ENCODE measurements at places on chromosomes 12 and 14.
A peak's percentile ranks its signal among the peaks of the same experiment; 100 is the strongest.

DNA sequence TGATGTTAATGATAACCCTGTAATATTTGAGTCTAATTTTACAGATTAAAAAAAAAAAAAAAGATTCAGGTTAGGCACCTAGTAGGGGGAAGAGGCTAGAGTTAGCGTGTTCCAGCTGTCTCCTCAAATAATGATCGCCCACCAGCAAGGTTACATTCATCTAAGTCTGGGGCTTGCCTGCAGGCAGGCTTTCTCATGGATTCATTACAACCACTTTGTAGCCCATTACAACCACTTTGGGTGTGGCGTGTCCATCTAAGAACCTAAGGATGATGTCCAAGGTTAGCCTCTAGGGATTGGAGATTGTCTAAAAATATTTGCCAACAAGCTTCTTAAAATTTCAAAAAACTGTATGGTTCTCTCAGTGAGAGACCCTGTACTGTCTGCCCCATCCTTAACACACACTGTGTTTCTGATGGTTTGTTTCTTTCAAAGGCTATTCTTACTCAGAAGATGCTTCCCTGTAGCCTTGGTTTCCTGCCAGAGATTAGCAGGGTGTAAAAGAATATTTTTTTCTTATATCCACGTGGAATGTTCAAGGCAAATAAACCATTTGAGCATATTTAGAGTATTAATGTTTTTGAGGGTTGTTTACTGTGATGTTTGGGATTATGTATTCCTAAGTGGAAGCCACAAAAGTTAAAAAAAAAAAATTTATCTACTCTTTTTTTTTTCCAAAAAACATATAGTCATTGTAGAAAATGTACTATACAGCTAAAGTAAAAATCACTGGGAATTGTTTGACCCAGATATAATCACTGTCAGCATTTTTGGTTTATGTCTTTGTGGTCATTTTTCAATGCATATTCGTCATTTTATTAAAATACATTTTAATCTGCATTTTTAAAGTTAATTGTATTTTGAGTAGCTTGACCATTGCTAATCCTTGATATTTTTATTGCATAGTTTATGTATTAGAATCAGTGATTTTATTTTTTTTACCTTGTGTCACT, 1.7 kb downstream of the DYNC1H1 start:
- H3K27ac ChIP-seq: peak overlapping the region; percentile 100
- DNase-seq: no peak
- peaks cover 64% of the 10 kb centered on the region for H3K4me1 ChIP-seq
- H3K36me3 ChIP-seq: no peaks in the 10 kb centered on the region

GRCh38 chr12:92185052-92185451, 39.4 kb upstream of the BTG1 start:
- H3K36me3 ChIP-seq: no peaks in the 10 kb centered on the region
- no peak overlapping the region for H3K4me3 ChIP-seq
- H3K4me1 ChIP-seq: no peaks in the 10 kb centered on the region
- no peaks in the 10 kb centered on the region for H3K27me3 ChIP-seq

GRCh38 chr12:109462868-109463692, 14.0 kb downstream of the KCTD10 start:
- H3K4me3 ChIP-seq: peak overlapping the region; percentile 24
- peak; percentile 97 for DNase-seq
- peaks cover 2% of the 10 kb centered on the region for H3K36me3 ChIP-seq
- no peaks in the 10 kb centered on the region for H3K27me3 ChIP-seq

- no peak for DNase-seq
- H3K27me3 ChIP-seq: no peaks in the 10 kb centered on the region
- no peak overlapping the region for H3K27ac ChIP-seq
- H3K4me3 ChIP-seq: no peak overlapping the region
- no peaks in the 10 kb centered on the region for H3K36me3 ChIP-seq
- no peaks in the 10 kb centered on the region for H3K4me1 ChIP-seq
Measured at GRCh38 chr12:24695657-24696329, 253.1 kb downstream of the BCAT1 start.

Data from sigmoid colon (tissue), 7 donors.